ENCODE measurements at places on chromosomes 2 and 18.

DNA sequence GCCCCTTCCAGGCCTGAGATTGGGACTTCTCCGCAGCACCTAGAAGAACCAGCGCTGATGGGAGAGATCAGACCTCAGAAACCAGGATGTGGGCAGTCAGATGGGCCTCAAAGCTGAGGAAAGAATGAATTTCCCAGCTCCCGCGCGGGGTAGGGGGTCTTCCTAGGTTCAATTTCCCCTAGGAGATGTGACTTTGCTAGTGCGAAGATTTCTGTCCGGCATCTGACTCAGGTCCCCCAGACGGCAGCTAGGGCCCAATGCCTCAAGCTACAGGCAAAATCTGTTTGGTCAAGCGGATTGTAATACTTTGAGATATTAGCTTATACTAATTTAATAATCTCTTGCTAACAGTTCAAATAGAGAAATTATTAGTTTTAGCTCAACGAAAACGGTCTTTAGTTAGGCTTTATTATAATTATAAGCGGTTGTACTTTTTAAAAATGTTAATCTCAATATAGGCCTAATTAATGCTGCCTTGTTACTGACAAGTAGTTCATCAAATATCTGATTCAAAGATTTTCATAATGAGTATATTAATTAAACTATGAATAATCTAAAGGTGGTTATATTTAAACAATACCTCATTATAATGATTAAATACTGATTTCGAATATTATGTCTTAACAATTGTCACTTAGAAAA is 5.8 kb downstream of the DLX1 start:
- DNase-seq = no peak

GRCh38 chr2:85162746-85163301 is 29.6 kb downstream of the TCF7L1 start:
- DNase-seq = no peak

GRCh38 chr18:55504808-55505207 is 83.2 kb downstream of the TCF4 start:
- DNase-seq = no peak

DNA sequence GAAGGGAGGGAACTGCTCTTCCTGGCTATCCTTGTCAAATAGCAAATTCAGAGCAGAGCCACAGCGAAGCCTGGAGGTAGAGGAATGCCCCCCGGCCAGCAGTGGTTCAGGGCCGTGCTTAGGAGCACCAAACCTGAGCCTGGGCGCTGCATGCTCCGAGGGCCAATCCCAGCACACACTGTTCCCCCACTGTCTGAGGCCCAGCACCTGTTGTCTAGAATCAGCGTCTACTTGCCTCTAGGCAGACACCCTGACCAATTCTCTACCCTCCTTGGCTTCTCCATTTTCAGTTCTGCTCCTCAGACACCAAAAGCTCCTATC is 177.6 kb upstream of the PKDCC start:
- no peak for DNase-seq

- DNase-seq = no peak
Observed at GRCh38 chr18:62379051-62379450, 53.9 kb downstream of the TNFRSF11A start.

DNA sequence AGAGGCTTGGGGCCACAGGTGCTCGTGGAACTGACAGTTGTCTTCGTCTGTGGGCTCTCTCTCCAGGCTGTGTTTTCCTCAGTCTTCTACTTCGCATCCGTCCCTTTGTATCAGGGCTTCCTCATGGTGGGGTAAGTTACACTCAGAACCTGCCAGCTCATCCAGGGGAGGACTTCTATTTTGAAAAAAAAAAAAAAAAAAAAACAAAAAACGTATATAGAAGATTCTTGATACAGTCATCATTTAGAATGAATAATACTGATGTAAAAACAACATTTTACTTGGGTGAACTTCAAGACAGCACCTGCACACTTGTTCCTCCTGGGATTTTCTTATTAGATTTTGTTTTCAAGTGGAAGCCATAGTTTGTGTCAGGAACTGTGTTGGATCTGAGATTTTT is 47.7 kb upstream of the NFATC1 start:
- DNase-seq = no peak
